ENCODE measurements at places on chromosomes 2 and 18.

- no peak for DNase-seq
Measured at GRCh38 chr2:101014264-101014857, 12.3 kb downstream of the RPL31 start.

- no peak for DNase-seq
Measured at GRCh38 chr2:240442891-240443715, 7.6 kb downstream of the GPC1 start.

DNA sequence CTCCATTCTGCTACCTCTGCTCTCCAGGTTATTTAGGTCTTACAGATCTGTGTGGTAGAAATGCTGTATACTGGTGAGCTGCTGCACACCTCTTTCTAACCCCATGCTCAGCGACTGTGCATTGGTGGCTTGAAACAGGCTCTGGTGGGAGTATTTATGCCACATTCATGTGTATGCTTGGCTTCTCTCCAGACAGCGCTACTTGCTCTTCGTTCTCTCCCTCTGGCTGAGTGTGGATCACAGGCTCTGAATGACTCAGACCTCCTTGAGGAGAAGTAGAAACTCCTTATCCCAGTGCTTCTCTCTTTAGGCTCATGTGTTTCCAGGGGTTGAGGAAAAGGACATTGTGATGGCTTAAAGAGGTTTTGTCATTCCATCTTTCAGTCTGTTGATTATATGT is 54.9 kb downstream of the FHOD3 start:
- no peak for DNase-seq

DNA sequence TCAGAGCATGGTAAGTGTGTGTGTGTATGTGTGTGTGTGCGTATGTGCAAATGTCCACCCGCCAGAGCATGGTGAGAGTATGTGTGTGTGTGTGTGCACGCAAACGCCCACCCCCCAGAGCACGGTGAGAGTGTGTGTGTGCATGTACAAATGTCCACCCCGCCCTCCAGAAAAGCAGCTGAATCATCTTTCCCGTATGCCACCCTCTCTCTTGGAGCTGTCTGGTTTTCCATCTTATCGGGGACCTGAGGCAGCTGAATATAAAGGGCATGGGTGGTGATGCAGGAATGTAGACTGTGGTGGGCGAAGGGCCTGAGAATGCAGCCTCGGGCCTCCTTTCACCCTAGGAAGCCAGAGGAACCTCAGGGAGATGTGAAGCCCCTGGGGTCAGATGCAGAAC is 66.9 kb downstream of the COPS7B start:
- DNase-seq: no peak

- DNase-seq: no peak
Measured at GRCh38 chr2:224668123-224668909, 47.8 kb downstream of the CCDC195 start.

DNA sequence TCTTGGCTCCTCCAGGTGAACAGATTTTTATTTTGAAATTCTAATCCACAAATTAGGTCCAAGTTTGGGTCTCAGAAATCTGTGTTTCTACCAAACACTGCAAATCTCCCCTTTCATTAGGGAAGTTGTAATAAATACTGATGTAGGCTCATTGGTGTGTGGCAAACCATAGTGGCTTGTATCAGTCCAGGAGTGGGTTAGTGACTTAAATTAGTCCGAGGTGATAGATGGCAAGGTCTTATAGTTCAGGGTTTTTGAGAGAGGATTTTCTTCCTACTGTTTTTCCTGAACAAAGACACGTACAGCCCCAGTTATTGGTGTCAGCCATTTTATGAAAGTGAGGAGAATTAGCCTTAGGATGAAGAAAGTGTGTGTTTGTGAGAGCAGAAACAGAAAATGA is 74.6 kb downstream of the RPRM start:
- DNase-seq: no peak
